ENCODE measurements at places on chromosomes 3 and 15. TPM values are rescaled to one million over a fixed set of nuclear protein-coding genes. Genes with fewer than 3 reads are reported as not detected.
A peak's percentile ranks its signal among the peaks of the same experiment; 100 is the strongest.

GRCh38 chr3:130425484-130425883 lies 80.0 kb downstream of the COL6A5 start:
- peak; percentile 17 for DNase-seq

- no peak for DNase-seq
Observed at GRCh38 chr3:17118771-17119170, 234.0 kb downstream of the PLCL2 start.

- no peak for DNase-seq
Observed at GRCh38 chr3:108453565-108453964, 56.8 kb downstream of the MYH15 start.

DNA sequence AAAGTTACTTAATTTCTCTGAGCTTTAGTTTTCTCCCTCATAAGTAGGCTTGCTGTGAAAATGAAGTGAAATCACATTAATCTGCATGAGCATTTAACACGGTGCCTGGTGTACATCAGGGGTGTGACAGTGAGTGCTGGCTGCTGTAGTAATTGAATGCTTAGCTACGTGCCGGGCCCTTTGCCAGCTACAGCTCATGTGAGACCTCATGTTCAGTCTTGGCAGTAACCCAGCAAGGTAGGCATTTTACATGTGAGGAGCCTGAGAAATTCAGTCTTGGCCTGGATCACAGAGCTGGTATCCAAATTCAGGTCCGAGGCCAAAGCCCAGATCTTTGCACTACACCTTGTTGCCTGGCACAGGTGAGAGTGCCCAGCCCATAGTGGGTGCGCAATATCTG lies 9.1 kb downstream of the GHRL start:
- DNase-seq: no peak

DNA sequence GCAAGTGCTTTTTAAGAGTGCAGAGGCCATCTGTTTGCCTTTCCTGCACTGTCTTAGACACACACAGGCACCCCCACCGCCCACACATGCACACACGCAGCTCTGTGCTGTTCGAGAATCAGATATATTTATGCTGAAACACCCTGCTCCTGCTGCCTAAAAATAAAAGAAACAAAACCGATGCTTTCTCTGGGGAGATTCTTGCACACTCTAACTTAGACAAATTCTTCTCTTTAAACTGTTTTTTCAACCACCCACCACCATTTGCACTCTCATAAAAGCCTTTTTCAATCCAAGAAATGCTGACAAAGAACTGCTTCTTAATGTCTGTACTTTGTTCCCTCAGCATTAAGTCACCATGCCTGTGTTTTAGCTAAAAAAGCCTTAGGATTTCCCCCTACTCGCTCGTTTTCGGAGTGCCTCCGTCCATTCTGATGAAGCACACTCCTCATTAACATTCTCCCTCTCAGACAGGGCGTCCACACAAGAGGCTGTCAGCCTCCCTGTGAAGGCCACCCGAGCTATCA lies 26.2 kb downstream of the SLC12A8 start:
- DNase-seq: peak; percentile 29

- DNase-seq: no peak
Observed at GRCh38 chr15:47398594-47398993, 318.7 kb upstream of the SEMA6D start.

- no peak for DNase-seq
Observed at GRCh38 chr3:9730657-9731205, 804 bp upstream of the BRPF1 start.

DNA sequence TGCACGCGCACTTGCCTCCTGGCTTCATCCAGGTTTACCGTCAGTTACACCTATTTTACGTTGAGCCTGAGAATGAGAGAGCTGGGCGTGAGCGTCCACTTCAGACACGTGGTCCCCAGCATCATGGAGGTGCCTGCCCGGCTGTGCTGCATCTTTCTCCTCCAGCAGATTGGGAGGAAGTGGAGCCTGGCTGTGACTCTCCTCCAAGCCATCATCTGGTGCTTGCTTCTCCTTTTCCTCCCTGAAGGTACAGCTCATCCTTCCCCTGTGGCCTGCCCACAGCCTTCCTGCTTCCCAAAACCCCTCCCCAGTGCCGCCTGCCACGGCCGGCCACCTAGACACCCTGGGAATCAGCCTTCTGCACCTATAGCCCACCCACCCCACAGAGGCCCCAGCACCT lies 31.6 kb downstream of the SLC22A14 start:
- no peak for DNase-seq

DNA sequence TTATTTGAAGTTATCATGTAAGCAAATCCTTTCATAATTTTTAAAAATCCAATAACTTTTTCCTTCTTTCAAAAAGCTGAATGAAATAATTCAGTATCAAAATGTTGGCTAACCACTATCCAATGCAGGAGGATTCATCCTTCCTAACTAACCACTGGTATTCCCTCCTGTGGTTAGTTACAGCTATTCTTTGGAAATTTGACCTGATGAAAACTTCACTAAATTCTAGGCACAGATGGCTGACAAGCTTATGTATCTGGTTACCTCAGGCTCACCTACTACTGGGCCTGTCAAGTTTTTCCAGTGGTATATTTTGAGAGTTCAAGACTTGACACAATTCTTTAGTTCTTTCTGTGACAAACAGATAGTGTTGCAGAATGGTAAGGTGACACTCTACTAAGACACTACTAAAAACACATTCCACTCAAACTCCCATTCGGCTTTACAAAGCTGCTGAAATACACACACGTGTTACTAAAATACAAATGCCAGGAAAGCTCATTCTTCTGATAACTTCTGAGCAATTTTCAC lies 15.8 kb downstream of the NPTN start:
- no peak for DNase-seq

- DNase-seq: no peak
Observed at GRCh38 chr3:52121464-52121805, 32.8 kb downstream of the POC1A start.

DNA sequence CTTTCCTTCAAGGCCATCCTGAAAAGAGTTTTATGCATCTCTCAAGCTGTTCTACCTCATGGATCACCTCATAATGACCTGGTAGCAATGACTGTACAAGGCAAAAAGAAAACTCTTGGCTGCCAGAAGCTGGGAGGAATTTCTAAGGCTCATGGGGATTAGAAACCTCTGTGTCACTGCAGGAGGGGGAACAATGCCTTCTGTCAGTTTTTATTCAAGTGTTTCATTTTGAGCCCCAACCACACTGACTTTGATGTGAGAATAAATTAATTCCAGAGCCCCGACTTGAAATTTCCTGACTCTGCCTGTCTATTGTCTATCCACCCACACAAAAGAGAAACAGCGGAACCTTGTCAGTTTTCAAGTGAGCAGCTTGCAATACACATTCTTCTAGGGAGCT lies 58.7 kb upstream of the MRPL3 start:
- DNase-seq: peak; percentile 79

DNA sequence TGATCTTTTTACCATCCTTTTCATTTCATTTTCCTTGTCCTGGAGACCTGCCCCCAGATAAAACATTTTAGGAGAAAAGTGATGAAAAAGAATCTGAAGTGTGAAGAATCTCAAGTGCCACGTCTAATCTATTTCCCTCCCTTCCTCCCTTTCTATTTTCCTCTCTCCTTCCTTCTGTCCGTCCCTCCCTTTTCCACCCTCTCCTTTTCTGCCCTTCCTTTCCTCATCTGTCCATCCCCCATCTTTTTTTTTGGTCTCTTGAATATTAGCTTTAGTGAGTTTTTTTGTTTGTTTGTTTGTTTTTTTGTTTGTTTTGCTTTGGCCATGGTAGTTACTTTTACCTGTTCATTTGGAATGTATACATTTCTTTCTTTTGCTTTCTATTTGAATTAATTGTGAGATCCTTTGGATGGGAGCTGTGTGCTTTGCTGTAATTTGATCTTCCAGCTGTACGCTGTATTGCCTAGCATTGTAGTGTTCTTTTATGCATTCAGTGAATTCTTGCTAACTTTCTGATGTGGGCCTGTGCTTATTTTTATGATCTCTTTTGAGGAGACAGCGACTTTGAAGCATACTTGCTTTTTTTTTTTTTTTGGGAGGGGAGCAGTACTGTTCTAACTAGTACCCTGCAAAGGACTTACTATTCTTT lies 19.2 kb downstream of the CDIN1 start:
- DNase-seq: no peak

DNA sequence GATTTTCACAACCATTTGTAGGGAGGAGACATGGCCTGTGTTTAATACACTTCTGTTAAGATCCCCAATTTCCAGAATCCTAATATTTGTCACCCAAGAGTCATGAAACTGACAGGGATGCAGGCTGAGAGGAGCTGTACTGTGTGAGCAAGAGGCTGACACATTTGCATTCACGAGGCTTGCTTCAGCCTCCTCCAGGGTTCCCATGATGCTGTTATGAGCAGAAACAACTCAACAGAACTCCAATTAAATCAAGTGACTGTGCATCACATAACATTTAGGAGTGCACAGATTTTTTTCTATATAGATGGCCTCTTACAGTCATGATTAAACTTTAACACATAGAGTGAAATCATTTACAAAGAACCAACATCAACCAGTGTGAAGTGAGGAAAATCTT lies 292.3 kb upstream of the STT3B start:
- DNase-seq: no peak

GRCh38 chr15:49286649-49287404 lies 116.8 kb downstream of the GALK2 start:
- no peak for DNase-seq

GRCh38 chr3:58346368-58346767 lies 13.7 kb downstream of the PXK start:
- no peak for DNase-seq

GRCh38 chr3:100316641-100317069 lies 17.9 kb upstream of the NIT2 start:
- DNase-seq: peak; percentile 77

DNA sequence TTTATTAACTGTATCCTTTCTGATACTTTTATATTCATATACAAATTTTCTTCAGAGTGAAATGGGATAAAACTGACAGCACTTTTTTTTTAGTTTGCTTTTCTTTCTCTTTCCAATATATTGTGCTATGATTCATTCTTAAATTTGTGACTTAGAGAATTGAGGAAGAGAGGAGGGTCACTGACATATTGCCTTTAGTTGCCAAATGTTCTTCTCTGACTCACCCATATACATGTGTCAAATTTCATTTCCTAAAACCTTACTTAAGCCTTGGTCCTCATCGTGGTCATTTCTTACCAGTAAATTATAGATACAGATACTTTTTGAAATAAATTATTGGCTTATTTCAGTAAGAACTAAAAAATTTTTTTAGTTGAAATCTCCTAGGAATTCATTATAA lies 53.9 kb downstream of the CLASP2 start:
- DNase-seq: no peak

- no peak for DNase-seq
Observed at GRCh38 chr3:27715863-27716262, 6.3 kb downstream of the EOMES start.

DNA sequence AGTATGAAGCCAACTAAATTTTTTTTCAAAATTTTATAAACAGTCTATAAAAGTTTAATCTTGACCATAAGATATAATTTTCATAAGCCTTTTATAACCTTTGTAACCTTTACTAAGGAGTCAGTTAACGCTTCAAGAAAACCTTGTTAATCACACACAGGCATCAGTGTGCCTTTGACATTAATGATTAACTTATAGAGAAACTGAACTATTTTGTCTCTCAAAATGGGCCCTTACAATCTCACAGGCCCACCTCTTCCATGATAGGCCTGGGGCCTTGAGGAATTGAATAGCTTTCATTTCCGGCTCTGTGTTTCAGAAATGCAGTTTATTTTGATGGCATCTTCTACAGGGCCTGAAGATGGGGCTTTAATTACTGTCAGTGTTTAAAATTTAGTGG lies 70.1 kb downstream of the CD200 start:
- no peak for DNase-seq

- no peak for DNase-seq
Observed at GRCh38 chr15:76979331-76979925, 15.5 kb upstream of the PSTPIP1 start.

DNA sequence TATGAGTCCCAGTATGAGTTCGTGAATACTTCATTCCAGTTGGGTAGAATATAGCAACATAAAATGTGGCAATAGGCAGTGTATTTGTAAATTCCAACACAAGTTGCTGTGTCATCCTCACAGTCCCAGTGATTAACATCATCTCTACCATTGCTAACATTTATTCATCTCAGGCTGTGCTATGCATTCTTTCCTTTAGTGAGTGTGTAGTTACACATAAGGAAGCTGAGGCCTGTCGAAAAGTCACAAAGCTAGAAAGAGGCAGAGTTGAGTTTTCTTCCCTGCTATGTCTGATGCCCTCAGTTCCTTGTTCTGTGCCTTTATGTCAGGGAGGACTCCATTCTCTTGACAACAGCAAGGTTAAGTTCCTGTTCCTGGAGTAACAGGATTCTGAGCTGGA lies 96.4 kb downstream of the FNDC3B start:
- DNase-seq: no peak

- peak; percentile 61 for DNase-seq
Observed at GRCh38 chr3:171936191-171936841, 93.2 kb downstream of the TMEM212 start.

GRCh38 chr15:73717802-73718201 lies 33.6 kb downstream of the CD276 start:
- DNase-seq: no peak

GRCh38 chr15:78761891-78762385 lies 49.3 kb downstream of the ADAMTS7 start:
- DNase-seq: no peak

DNA sequence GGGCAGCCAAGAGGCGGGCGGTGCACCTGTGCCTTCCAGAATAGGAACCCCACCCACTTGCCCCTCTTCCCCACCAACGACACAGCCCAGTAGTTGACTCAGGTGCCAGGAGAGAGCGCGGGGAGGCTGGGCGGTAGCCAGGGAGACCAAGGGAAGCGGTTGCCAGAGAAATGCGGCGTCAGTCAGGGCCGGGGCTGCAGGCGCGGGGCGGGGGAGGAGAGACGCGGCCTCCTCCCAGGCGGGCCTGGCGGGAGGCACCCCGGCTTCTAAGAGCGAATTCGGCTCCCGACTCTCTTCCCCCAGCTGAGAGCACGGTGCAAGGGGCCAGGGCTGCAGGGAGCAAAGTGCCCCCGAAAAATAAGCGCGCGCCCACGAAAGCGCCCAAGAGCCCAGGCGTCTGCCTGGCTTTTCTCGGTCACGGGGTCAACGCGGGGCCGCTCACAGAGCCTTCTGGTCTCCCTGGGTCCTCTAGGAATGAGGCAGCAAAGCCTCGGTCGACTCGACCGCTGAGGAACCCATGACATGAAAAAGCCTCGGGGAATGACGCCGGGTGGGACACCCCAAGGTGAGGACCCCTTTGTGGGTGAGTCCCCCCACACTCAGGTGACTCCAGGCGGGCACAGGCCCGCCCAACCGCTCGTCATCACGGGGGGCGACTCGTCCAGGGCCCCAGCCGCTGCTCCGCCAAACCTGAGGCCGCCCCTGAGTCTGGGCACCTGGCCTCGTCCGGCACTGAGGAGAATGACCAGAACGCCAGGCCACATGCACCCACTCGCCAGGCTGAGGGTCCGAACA lies 716 bp downstream of the CPEB1 start:
- DNase-seq: no peak

The PRRT3 gene
- 1.8 TPM for total RNA-seq

The HAPLN3 gene
- 2.0 TPM for total RNA-seq

The OR4F6 gene
- not detected for total RNA-seq

The CDCP1 gene
- 0.13 TPM for total RNA-seq

The CALML4 gene
- total RNA-seq: 9.1 TPM

The CHRM5 gene
- not detected for total RNA-seq

The MCTP2 gene
- 0.19 TPM for total RNA-seq

The TNNC1 gene
- total RNA-seq: not detected

The LINGO1 gene
- 93.7 TPM for total RNA-seq
